ENCODE measurements at places on chromosomes 3 and 15.

GRCh38 chr3:156617781-156618180 lies 56.6 kb upstream of the TIPARP start:
- no peak for DNase-seq

DNA sequence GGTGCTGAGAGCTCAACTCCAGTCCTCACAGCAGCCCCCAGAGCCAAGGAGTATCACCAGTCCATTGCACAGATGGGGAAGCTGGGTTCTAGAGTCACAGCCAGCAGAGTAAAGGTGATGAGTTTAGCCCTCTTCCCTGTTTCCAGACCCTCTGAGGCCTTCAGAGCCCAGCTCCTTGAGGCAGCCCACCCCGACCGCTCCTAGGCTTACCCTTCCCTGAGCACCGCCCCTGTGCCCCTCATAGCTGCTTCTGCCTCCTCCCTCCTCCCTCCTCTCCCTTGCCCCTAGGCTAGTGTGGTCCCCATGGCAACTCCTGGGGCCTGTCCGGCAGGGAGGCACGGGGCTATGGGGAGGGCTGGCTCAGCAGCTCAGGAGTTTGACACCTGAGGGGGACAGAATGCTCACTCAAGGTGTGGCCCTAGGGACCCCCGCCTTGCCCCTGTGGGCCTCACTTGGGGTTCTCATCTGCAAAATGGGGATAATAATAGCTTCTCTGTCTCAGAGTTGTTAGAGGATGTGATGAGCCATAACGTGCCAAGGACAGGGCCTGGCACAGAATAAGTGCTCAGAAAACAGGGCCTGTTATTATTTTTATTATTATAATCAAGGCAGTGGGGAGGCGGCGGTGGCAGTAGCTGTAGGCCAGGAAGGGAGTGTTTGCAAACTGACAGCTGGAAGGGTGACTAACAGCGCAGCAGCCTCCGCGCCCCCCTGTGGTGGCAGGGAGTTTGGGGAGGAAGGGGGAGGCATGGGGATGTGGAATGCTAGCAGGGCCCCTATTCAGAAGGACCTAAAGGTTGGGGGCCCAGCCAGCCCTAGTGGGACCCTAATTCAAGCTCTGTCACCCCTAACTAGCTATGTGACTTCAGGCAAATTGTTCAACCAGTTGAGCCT lies 11.5 kb downstream of the CSK start:
- no peak for DNase-seq

DNA sequence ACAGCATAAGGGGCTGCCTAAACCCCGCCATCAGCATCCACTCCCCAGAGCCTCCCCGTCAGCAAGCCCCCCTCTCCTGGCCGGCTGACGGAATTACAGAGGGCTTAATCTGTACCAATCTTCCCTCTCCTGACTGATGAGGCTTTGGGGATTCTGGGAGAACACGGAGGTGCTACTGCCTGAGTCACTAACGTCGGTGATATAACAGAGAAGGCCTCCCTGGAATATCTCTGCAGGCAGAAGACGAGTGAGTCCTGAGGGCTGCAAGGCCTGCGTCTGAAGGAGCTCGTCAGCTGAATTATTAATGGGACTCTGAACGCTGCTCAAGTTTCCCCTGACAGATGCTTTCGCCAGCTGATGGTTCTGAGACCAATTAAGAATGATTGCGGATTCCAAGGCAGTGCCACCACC lies 147.7 kb downstream of the XXYLT1 start:
- DNase-seq: no peak

DNA sequence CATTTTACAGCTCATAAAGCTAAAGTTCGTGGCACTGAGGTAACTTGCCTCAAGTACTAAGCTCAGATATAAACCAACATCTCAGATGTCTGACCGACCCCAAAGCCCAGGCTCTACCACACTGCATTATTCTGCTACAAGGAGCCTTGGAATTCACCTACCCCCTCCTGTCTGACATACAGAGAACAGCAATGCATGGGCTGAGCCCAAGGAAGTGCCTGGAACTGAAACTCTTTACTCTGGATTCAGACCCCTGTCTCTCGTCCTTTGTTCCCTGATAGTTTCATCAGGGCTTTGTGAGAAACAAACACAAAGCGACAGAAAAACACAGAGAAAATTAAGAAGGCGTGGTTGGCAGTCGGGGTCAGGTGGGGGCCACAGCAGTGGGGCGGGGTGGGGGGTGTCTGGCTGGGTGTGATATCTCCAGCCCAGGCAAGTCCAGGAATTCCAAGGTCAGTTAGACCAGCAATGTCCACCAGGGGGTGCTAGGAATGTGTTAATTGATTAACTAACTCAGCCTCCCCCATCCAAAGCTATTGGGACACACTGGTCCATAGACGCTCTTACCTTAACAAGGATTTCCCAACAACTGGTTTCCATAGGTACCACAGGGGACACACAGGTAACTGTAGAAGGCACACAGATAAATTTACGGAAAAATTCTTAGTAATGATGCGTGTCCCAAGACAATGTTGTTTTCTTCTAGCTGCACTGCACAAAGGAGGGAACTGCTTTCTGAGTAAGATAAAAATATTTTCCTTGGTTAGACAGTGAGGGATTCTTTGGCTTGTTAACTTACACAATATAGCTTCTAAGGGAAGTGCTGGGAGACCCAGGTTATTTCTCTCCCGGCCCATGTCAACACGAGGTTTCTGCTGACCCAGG lies 18.8 kb upstream of the SSUH2 start:
- DNase-seq: peak; percentile 43

DNA sequence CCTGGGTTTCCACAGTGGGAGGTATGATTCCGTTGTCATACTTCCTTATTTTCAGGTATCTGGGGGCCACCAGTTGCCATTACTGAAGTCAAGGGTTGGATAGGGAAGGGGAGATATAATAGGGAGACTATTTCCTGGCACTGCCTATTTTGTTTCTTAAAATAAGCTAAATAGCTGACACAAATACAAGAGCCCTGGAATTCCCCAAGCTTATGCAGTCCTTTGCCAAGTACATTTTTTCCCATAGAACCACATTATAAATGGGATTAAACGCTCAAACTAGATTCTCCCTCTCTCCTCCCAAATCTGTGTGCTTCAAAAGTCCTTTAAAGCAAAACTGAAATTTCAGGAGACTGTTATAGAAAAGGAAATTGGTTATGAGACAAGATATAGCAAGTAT lies 68.7 kb downstream of the AP4E1 start:
- DNase-seq: no peak
